GM23248 (cell line): ENCODE measurements at places on chromosomes 3 and 15. TPM values are rescaled to one million over a fixed set of nuclear protein-coding genes. Genes with fewer than 3 reads are reported as not detected.

- no peak for DNase-seq
- no peaks in the 10 kb centered on the region for H3K36me3 ChIP-seq
- no peak overlapping the region for H3K4me3 ChIP-seq
- no peaks in the 10 kb centered on the region for H3K27me3 ChIP-seq
- H3K4me1 ChIP-seq, result no peaks in the 10 kb centered on the region
These were observed 262.1 kb downstream of the IL20RB start for GRCh38 chr3:137219801-137220445.

Gene DAZL
- not detected in 2 replicates for polyA plus RNA-seq

DNA sequence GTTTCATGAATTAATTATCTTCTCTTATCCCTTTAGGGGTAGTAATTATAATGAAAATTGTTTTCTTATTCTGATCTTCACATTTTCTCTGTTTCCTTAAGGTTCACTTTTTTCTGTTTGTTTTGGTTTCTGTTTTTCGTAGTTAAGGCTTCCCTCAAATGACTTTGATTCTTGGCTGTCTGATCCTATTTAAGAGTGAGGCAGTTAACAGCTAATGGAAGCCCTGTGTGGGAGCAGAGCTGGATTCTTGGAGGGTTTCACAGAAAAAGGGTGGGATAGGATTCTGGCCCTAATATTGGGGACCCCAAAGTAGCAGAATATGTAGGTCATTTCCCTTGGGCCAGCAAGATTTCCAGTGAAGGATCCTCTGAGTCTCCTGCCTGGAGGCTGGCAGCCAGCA, 6.8 kb upstream of the AMOTL2 start:
- H3K27me3 ChIP-seq, result no peaks in the 10 kb centered on the region
- peak; percentile 28 for DNase-seq
- H3K27ac ChIP-seq, result no peak overlapping the region
- no peaks in the 10 kb centered on the region for H3K4me1 ChIP-seq
- no peaks in the 10 kb centered on the region for H3K36me3 ChIP-seq

DNA sequence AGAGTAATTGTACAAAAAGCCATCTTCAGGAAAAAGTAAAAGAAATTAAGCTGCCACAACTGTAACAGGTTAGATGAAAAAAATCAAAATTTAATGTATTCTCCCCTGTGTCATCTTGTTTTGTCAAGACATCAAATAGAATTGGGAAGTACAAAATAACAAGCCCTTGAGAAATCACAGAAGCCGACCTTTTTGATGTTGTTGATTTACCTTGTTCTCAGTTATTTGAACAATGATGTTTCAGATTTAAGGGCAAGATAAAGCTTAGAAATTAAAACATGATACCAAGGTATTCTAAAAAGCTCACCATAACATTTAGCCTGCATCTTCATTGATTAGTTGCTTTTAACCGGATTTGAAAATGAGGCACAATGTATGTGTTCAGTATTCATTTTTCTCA, 523.0 kb downstream of the FOXP1 start:
- H3K4me3 ChIP-seq, result no peak overlapping the region
- peaks cover 57% of the 10 kb centered on the region for H3K4me1 ChIP-seq
- H3K36me3 ChIP-seq, result no peaks in the 10 kb centered on the region
- no peak for DNase-seq
- H3K27ac ChIP-seq, result no peak overlapping the region

DNA sequence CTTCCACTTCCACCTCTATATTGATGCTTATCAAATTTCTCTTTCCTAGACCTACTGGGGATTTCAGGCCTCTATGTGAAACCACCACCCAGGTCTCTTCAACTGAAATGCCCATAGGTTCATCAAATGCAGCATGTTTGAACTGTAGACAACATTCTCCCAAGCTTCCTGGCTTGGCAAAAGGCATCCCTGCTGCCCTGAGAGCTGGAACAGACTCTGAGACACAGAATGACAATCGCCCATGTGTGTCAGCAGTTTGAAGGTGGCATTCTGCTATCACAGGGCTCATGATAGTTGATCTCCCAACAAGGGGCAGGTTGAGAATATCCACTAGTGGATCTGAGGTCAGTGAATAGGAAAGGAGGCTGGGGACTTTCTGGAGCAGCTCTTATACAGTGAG, 200.7 kb downstream of the RPLP1 start:
- no peaks in the 10 kb centered on the region for H3K4me1 ChIP-seq
- no peak overlapping the region for H3K4me3 ChIP-seq
- no peaks in the 10 kb centered on the region for H3K36me3 ChIP-seq
- peaks cover 58% of the 10 kb centered on the region for H3K27me3 ChIP-seq
- no peak for DNase-seq
